ENCODE measurements at places on chromosomes 11 and 22.
A peak's percentile ranks its signal among the peaks of the same experiment; 100 is the strongest.

GRCh38 chr22:40674274-40674673 is 5.0 kb upstream of the MCHR1 start:
- no peak for DNase-seq

DNA sequence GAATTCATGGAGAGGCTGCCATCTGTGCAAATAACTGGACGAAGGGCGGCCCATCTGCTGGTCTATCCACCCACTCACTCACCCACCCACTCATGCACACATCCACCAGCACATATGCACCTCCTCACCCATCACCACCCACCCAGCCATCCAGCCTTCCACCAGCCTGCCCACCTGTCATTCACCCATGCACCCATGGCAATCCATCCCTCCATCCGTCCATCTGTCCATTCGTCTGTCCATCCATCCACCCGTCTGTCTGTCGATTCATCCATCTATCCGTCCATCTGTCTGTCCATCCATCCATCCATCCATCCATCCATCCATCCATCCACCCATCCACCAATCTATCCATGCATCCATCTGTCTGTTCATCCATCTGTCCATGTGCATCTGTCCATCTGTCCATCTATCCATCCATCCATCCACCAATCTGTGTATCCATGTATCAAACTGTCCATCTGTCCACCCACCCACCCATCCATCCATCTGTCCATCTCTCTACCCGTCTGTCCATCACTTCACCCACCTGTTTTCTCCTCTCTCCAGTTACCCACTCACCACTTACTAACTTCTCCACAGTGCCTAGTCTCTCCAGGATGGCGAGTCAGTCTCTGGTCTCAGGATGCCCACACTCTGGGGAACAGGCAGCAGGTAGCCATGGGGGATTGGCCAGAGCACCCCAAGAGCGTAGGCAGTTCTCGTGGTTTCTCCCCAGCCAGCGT is 8.9 kb downstream of the TRPM5 start:
- DNase-seq: no peak

GRCh38 chr11:27452147-27452546 is 20.4 kb downstream of the LGR4 start:
- no peak for DNase-seq

- DNase-seq: no peak
Measured at GRCh38 chr11:97557399-97557798, 1167.6 kb downstream of the JRKL start.

GRCh38 chr11:134519788-134520187 is 107.7 kb upstream of the B3GAT1 start:
- no peak for DNase-seq

GRCh38 chr11:1054143-1055108 is 17.9 kb upstream of the MUC6 start:
- peak; percentile 14 for DNase-seq

GRCh38 chr11:130165601-130166456 is 6.2 kb downstream of the ST14 start:
- DNase-seq: no peak

Data from HFF-Myc (cell line).